ENCODE measurements at places on chromosomes 6 and 20.

DNA sequence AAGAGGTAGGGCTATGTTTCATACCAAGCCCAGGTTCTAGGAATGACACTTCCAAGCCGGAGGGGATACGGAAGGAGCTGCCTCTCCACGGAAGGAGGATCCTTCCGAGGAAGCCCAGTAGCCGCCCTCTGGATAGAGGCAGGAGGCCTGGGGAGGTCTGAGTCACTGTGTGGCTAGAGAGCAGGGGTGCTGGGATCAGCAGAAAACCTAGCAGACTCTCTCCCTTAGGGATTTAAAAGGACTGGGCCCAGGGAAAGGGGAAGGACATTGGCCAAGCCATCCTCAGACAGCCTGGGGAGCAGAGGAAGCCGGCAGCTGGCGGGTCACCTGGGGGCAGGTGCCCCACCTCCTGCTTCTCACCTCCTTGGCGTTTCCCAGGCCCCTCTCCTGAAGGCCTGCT lies 36.6 kb upstream of the NFATC2 start:
- no peak for DNase-seq

DNA sequence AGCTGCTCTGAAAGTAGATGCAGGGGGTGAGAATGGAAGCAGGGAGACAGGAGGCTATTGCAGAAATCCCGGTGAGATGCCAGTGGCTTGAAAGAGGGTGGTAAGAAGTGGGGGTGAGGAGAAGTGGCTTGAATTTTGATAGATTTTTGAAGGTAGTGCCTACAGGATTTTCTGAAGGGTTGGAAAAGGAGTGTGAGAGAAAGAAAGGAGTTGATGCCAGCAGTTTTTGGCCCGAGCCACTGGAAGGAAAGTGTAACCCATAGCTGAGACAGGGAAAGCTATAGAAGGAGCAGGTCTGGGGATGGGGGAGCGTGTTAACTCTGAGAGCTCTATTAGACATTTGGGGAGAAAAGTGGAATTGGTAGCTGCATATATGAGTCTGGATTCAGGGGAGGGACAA lies 9.7 kb downstream of the ARMC12 start:
- DNase-seq = no peak

GRCh38 chr6:62345962-62346689 lies 60.1 kb upstream of the KHDRBS2 start:
- DNase-seq = no peak

DNA sequence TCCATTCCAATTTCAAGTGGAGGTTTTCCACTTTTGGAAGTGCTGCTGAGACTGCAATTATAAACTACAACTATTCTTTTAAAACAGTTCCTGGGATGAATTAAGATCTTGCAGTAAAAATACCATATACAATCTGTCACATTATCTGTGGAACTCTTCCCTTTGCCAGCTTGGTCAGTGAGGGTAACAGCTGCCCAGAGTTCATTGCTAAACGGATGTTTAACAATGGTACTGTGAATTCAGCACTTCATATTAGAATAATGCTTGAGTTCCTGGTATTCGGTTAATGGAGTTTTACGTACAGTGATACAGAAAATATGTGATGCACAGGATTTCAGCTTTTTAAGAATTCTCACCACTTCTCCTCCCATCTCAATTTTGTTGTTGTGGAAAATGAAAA lies 51.5 kb downstream of the KCNS1 start:
- no peak for DNase-seq

- DNase-seq = no peak
These were observed 102.3 kb downstream of the UBE3D start for GRCh38 chr6:82963191-82963925.
